ENCODE measurements at places on chromosomes 6 and 20.

DNA sequence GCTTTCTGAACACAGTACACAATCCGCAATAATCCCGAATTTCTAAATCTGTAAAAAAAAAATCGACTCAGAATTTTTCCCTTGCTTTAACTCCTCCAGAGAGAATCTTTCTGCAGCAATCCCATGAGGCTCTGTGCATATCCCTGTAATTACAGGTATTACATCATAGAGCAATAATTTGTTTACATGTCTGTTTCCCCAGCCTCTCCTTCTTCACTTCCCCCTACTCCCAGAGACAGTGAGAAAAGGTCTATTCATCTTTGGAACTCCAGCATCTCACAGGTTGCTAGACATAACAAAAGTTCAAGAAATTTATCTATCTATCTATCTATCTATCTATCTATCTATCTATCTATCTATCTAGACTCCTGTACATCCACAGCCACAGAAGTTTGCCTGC lies 26.0 kb downstream of the KLHL31 start:
- DNase-seq: no peak

DNA sequence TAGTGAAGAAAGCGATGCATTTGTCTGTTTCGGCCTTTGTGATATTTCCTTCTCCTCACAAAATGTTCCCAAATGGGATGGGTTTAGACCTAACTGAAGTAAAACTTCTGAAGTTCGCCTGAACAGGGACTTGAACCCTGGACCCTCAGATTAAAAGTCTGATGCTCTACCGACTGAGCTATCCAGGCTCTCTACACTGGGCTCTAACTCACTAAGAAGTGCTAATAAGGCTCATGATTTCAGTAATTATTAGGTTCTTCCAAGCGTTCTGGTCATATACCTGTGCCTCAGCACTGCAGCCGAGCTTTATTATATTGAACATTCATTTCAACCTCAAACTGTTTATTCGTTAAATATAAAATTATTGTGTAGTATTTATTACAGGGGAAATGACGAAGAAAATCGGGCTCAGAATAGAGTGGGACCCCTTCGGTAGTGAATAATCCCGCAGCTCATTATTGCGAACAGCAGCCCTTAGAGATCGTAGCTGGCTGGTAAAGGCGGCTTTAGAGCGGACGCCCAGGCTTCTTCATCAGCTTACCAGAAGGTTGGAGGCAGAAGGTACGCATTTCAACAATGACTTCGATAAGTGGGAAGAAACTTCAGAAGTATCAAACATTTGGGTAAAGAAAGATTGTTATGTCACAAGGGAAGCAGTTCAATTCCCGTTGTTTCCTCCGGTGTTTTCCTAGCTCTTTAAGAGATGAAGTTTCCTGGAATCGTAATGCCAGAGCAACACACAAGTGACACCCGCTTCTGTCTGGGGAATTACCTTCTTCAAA lies 119.0 kb upstream of the ZNF184 start:
- peak; percentile 79 for DNase-seq

GRCh38 chr20:62451156-62451767 lies 23.9 kb upstream of the RBBP8NL start:
- DNase-seq: no peak

DNA sequence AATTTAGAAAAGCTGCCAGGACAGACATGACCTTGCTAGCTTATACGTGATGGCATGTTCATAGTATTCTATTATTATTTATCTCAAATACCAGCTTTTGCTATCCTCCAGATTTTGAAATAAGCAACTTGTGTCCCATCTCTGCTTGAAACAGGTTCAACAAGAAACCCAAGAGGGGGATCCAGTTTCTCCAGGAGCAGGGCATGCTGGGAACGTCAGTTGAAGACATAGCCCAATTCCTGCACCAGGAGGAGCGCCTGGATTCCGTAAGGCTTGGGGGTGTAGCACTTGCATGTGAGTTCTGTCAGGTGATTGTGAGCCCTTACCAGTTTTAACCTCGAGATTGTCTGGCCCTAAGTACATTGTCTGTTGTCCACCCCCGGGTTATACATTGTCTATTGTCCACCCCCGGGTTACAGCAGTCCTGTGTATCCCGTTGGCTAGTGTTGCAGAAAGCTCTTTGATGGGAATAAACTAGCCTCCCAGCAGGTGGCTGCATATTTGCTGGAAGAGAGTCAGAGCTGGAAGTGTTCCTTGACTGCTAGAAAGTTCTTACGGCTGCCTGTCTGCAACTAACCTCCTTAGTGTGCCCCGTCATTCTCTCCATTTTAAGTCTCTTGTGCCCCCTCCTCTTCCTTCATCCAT lies 61.4 kb upstream of the CSE1L start:
- no peak for DNase-seq

GRCh38 chr6:167906899-167907298 lies 80.2 kb downstream of the AFDN start:
- no peak for DNase-seq

DNA sequence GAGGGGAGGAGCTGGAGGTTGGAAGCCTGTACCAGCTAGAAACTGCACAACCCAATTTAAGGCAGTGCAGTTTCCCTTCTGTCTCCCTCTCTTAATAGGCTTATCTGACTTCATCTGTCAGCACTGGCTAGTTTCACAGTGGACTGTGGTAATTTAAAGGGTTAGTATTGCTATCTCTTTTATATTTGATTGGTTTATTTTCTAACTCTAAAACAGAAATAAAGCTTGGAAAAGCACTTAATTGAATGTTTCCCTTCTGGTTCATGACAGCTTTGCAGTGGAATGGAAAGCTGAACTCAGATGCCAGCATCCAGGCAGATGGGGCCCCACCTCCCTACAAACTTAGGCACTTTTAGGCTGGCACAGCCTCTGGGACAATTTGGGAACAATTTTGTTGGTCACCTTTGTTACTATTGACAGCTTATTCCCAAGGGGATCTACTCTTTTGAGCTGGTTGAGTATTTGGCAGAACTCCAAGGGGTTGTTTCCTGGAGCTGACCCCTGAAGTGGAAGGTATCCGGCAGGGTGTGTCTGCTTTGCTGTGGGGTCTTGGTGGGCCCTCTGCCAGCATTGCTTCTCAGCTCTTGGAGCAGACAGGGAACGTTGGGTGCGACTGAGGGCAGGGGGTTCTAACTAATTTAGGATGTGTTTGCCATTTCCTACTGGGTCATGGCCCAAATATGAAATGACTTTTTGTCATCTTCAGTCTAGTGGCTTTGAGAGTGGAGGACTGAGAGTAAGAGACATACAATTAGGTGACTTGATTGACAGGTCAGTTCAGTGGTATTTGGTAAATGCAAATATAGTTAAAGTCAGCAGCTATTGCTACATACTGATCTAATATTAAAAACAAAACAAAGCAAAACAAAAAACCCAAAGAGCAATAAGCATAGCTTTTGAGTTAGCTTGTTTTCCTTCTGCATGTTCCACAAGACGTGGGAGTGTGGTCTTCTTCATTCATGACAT lies 9.3 kb downstream of the SH3BGRL2 start:
- DNase-seq: no peak

DNA sequence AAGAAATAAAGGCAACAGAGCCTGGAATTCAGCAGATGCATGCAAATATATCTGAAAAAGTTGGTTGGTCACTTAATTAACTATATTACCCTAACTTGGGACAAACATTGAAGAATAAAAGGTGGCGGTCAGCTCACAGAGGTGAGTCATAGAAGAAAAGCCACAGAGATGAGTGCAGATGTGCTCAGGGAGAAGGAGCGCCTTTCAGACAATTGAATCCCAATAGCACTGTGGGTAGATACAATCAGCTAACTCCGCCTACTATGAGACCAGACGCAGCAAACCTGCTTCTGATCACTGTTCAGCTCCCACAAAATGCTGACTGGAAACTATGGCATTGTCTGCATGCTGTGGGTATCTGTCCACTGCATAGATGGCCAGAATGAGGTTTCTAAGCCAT lies 447.8 kb downstream of the PTPRT start:
- DNase-seq: no peak

DNA sequence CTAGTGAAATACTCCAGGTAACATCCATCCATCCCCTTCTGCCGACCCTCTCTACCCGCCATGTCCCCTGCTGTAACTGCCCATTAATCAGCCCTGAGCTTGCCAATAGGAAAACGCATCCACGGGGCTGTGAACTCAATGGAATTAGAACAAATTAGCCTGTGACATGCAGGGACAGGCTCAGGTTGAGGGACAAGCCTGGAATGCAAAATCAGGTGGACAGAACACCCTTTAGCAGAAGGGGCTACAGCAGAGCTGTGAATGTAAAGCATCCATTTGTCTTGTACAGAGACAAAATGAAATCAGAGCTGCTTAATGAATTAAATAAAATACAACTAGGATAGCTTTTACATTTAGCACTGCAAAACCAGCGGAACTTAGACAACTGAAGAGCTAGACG lies 187.3 kb upstream of the SASH1 start:
- DNase-seq: no peak

DNA sequence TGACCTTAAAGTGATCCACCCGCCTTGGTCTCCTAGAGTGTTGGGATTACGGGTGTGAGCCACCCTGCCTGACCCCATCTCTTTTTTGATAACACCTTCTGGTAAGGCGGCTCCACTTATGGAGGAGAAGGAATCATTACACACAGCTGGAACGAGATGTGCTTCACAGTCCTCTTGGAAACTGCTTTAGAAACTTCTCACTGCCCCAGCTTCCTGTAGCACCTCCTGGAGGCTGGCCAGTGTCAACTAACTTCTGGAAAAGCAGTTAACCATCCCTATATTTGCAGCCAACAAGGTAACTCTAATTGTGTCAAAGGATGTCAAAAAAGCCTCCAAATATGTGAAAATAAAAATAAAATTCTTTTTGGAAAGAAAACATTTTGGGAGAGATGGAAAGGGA lies 48.8 kb upstream of the BCLAF1 start:
- no peak for DNase-seq

- peak; percentile 99 for DNase-seq
Observed at GRCh38 chr20:62702895-62703852, 5.5 kb upstream of the NTSR1 start.

DNA sequence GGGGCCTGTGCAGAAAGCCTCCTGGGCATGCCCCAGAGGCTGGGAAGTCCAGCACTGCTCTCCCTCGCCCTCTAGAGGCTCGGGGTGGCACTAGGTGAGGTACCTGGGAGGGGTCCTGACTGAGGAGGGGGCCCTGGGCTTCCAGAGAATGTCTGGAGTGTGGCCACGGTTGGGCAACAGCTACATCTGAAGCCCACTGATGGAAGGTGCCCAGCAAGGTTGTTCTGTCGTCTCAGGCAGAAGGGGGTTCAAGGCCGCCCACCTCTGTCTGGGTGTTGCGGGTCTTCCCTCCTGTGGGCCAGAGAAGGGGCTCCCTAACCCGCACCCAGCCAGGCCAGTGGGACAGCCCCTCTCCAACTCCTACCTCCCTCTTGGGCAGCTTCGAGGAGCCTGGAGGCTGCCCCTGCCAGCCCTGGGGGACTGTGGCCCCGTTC lies 11.4 kb upstream of the VEGFA start:
- peak; percentile 26 for DNase-seq

DNA sequence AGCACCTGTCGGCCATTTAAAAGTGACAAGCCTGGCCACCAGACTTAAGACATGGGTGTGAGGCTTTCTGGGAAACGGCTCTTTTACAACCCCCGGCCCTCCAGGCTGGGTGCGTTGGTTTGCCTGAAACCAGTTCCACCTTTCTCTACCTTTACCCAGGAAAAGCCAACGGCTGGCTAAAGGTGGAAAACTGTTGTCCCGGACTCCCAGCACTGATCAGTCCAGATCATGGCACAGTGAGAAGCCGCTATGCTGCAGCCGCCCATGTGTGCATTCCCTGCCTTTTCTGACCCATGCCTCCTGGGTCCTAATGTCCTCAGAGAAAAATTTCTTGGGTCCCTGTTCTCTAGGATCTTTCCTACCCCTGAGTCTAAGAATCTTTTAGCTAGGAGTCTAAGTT lies 655.7 kb upstream of the HS3ST5 start:
- DNase-seq: no peak

DNA sequence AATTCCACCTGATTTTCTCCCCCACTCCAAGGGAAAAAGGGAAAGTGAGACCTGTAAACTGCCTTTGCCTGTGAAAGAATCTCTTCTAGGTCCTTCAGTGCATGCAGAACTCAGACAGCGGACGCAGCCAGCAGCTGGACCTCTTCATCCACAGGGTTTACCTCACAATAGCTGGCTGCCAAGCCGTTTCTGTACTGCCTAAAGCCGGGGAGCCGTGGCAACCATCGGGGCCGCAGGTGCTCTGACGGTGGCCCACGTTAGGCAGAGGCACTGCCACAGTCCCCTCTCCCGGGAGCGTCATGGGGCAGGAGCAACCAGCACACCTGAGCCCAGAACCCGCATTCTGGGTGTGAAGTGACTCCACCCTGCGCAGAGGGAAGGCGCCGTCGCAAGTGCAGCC lies 206.1 kb downstream of the TTLL2 start:
- DNase-seq: no peak

- no peak for DNase-seq
Observed at GRCh38 chr6:139904568-139904967, 530.1 kb upstream of the CITED2 start.

DNA sequence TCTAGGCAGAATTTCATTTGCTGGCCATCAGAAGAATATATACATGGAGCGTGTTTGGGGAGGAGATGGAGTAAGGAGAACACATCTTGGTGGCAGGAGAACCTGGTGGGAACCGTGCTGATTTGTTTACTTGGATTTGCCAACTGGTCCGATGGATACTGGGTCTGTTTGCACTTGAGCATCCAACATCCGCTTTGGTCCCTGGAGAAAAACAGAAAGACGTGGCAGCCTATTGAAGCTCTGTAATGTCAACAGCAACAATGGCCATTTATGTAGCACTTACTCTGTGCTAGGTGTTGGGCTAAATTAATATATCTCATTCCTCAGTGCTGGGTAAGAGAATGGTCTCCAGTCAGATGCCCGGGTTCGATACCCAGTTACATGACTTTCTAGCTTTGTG lies 125.6 kb downstream of the BCAS1 start:
- no peak for DNase-seq

DNA sequence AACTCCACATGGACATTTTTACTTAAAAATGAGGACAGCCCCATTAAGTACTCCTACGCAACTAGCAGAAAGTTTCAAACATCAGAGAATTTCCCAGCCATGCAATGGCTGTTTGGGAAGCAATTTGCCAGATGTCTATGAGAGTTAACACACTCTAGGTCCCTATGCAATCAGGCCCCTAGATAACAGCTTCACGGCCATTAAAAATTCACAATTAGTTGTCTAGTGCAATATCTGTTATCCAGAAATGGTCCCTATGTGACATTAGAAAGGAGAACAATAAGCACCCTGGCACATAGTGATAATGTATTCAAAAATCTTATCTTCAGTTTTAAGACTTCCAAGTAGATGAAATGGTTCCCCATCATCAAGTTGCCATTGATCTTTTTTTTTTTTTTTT lies 174.3 kb upstream of the NRSN1 start:
- DNase-seq: no peak

- peak; percentile 40 for DNase-seq
Observed at GRCh38 chr6:147507162-147508041, 1.1 kb upstream of the SAMD5 start.

DNA sequence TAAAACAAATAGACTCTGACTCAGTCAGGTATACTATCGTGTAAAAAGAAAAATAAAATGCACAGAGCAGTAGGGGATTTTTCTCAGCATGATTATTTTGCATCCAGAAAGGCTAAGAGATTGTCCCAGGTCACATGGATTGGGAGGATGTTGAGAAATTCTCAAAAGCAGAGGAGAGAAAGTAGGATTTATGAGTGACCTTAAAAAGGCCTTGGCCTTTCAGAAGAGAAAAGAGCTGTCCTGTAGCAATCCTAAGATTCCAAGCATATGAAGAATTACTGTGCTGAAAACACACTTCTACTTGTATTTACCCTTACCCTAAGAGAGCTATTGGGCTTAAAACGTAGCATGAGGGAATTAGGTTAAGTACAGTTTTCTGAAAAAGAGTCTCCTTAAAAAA lies 149.7 kb upstream of the ENPP5 start:
- DNase-seq: no peak
